Stimulated activated CD4-positive, alpha-beta T cell treated with anti-CD3 and anti-CD28 coated beads, Interleukin-15, amount 100 ng/mL, for 24 hours (primary cell): ENCODE measurements at places on chromosomes 13 and 19.

DNA sequence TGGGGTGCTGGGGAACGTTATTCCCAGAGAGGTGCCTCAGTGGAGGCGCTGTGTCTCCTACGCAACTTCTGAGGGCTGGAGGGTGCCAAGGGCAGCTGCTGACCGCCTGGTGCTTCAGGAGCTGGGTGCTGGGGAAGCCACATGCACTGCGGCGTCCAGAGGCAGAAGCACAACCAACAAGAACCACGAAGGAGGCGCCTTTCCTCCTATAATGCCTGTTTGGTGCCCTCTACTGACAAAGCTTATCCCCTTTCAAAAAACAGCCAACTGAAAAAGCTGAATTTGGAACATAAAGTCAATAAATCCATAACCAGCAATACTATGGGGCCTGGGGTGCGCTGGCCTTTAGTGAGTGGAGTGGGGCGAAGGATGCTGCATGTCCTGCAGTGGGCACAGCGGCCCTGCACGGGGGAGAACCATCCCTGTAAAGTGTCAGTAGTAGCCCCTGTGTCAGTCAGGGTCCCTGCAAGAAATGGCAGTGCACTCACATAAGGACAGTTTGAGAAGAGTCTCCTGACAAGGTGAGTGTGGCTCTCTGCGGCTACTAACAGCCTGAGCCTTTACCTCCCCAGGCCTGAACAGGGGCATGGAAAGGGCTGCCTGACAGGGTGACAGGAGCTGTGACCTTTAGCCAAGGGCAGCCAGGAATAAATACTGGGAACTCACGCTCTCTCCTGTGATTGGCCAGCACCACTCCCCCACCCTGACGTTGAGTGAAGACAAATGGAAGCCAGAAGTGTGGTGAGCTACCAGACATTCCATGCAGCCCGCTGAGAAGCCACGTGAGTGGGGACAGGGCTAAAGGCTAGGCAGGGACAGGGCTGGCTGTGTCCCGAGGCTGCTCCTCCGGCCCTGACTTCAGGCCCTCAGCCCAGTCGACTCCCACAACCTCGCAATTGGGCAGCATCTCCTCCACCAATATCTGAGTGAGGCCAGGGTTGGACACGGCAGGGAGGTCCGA is 4.5 kb upstream of the B3GNT8 start:
- DNase-seq, result no peak

GRCh38 chr13:53941588-53942190 is 913.1 kb downstream of the OLFM4 start:
- DNase-seq, result no peak

- no peak for DNase-seq
Measured at GRCh38 chr13:53045189-53045588, 16.6 kb downstream of the OLFM4 start.

DNA sequence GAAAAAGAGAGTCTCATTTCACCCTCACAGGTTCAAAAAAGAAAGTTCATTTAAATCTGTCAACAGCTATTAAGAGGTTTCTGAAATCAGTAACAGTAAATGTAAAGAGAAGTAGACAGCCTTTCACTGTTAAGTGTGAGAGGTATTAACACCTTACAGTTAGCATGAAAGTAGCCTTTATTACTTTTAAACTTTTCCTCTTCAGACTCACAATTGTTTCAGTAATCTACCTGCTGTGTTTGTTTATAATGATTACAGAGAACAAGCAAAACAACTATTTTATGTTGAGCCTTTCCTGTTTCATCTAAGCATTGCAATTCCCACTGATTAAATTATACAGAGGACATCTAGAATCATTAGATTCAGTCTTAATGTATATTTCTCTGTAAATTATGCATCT is 159.8 kb downstream of the PCDH9 start:
- DNase-seq, result no peak

DNA sequence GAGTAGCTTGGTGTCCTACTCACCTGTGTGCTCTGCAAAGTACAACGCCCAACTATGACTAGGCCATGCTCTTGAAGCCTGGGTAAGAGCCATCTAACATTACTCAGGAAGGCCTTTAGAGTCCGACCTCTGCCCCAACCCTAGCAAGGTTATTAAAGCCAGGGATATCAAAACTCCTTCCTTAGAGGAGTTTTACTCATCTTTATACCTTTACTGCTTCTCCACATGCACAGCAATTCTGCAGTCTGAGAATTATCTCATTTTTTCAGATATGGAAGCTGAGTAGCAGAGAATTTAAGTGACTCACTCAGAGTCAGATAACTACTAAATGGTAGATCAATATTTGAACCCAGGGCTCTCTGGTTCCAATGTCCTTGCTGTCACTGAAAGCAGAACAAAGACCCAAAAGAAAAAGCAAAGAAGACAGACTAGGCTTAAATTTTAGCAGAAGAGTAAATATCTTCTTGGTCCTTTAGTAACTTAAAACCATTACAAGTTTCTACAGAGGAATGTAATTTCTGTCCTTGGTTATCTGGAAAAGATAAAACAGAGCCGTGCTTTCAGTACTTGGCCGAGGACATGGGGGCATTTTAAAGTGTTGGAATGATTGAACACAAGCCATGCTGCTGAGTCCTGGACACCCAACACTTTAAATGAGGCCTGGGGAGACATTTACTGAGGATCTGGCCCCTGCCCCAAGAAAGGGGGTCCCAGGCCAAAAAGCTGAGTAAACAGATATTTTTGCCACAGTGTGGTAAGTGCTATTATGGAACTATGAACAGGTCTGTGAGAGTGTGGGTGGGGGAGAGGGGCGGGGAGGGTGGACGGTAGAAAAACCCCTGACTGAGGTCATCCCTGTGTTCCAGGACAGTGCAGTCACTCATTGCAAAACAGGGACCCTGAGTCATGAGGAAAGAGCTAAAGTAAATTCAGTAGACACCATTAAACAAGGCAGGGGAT is 18.4 kb upstream of the KPNA3 start:
- no peak for DNase-seq

GRCh38 chr13:63042686-63043085 is 1627.0 kb upstream of the PCDH20 start:
- DNase-seq, result no peak

DNA sequence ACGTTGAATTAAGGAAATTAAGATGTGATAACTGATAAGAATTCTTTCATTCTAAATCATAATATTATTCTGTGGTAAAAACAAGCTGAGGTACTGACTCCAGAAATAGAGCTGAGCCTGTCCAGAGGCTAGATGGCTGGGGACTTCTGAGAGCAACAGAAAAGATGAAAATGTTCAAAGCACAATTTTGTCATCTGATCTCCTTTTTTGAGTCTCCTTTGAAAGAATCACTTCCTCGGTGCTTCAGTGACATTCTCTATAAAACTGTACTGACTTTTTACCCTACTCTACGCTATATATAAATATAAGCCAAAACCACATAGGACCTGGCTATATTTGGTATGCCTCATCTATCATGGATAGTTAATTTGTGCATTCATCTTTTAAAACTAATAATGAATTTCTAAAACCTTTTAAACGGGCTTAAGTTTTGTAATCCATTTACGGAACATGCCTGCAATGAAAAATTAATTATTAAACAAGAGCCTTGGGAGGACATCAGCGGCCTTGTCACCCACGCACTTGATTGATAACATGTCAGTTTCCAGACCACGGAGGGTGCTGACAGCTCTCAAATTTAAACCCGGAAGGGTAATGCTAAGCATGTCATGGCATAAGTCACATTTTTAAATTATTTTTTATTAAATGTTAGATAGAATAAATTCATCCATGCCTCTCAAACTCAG is 235.5 kb downstream of the PCDH9 start:
- DNase-seq, result no peak

DNA sequence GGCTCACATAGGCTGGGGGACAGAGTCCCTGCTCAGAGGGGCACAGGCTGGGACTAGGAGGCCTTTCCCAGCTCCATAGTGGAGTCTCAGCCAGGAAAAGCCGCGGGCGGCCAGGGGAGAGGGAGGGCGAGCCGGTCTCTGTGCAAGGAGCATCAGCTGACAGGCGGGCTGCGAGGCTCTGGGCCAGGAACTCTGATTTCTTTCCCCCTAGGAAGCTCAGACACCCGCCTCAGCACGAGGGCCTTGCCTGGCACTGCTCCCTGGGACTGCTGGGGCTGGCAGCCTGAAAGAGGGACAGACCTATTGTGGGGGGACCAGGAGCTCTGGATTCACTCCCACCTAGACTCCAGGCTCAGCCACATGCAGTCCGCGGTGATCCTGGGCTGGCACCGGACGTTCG is 2.2 kb upstream of the PLK5 start:
- DNase-seq, result no peak

GRCh38 chr13:21516805-21517204 is 57.7 kb upstream of the ZDHHC20 start:
- no peak for DNase-seq

GRCh38 chr13:26382366-26382765 is 128.4 kb downstream of the CDK8 start:
- no peak for DNase-seq

GRCh38 chr13:75173457-75174356 is 308.3 kb downstream of the TBC1D4 start:
- no peak for DNase-seq

DNA sequence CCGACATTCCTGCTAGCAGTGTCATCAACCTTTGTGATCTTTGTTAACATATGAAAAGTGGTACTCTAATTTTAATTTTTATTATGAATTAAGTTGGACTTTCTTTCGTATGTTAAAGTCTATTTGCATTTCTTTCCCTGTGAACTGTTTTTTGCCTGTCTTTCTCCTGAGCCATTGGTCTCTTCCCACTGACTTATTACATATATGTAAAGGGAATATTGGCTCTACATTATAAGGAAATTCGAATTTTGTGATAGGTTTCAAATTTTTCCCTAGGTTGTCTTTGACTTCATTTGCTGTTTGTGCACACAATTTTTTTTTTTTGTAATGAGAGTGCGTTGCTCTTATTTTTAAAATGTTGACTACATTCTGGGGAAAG is 442 bp upstream of the CDC16 start:
- DNase-seq, result no peak

- no peak for DNase-seq
Measured at GRCh38 chr19:6297202-6297601, 17.4 kb upstream of the MLLT1 start.

- DNase-seq, result no peak
Measured at GRCh38 chr19:47039239-47039874, 9.1 kb downstream of the TMEM160 start.

GRCh38 chr19:49929611-49930482 is 543 bp upstream of the NUP62 start:
- DNase-seq, result peak; percentile 94

GRCh38 chr19:54502518-54503048 is at the start of gene LAIR2:
LAIR2 (plus strand) TSS chr19:54502831; CDS start chr19:54502919, 88 bp downstream.
- DNase-seq, result peak; percentile 17

DNA sequence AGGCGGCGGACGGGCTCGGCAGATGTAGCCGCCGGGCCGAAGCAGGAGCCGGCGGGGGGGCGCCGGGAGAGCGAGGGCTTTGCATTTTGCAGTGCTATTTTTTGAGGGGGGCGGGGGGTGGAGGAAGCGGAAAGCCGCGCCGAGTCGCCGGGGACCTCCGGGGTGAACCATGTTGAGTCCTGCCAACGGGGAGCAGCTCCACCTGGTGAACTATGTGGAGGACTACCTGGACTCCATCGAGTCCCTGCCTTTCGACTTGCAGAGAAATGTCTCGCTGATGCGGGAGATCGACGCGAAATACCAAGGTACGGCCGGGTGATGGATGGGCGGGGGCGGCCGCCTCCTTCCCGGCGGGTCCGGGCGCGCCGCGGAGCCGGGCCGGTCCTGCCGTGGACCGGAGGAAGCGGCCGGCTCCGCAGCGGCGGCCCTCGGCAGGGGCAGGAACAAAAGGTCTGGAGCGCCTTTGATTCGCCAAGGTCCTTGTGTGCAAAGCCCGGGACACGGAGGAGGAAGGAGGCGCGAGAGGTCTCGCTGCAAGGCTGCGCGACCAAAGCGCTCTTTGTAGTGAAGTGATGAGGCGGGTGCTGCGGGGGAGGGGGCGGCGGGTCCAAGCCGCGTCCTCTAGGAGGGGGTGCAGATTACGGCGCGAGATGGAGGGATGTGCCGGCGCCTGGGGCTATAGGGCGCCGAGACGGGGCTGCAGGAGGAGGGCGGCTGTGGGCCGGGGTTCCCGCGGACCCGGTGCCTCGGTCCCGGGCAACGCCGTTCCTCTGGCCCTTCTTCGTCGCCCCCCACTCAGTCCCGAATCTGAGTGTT is 689 bp downstream of the ING1 start:
- DNase-seq, result peak; percentile 75

- DNase-seq, result no peak
Measured at GRCh38 chr13:20990910-20991525, 70.4 kb downstream of the LATS2 start.

- no peak for DNase-seq
Measured at GRCh38 chr13:83883061-83883523, 818 bp upstream of the SLITRK1 start.

DNA sequence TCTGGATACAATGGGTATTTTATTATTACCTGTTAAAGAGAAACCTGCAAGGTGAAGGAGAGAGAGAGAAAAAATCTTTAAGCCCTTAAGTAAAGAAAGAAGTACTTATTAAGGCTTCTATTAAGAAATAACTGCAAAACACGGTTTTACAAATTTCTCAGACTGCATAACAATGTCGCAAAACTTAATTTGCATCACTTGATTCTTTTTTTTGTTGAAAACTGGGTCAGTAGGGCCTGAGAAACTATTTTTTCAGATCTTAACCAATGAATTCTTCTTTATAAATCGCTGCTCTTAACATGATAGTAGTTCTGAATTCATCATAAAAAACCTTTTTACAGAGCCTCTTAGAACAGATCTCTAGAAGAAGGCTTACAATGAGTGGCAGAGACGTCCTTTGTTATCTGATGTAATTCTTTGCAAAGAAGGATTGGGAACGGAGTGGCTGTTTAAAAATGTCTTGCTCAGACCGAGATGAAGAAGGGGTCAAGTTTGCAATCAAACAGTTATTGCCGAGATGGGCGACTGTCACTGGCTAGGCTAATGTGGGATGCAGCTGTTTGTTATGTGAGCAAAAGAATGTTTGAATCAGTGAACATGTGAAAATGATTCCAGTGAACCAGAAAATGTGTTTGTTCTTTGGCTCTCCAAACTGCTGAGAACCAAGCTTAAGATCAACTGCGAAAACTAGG is 76.3 kb downstream of the ZNF536 start:
- DNase-seq, result no peak

GRCh38 chr13:102555914-102556553 is 40.8 kb upstream of the TPP2 start:
- DNase-seq, result peak; percentile 5

- no peak for DNase-seq
Measured at GRCh38 chr13:77833331-77833863, 85.2 kb downstream of the EDNRB start.

DNA sequence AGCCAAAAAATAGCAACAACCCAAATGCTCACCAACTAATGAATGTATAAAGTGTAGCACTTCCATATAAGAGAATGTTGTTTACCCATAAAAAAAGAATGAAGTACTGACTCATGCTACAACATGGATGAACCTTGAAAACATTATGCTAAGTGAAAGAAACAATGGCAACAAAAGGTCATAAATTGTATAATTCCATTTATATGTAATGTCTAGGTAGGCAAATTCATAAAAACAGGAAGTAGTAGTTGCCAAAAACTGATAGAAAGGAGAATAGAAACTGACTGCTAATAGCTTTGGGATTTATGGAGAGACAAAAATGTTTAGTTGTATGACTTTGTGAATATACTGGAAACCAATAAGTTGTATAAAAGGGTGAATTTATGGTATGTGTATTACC is 21.6 kb downstream of the MYCBP2 start:
- no peak for DNase-seq
